ENCODE measurements at places on chromosomes 3 and 15. TPM values are rescaled to one million over a fixed set of nuclear protein-coding genes. Genes with fewer than 3 reads are reported as not detected.
A peak's percentile ranks its signal among the peaks of the same experiment; 100 is the strongest.

TAGLN3 gene
- total RNA-seq = not detected

FRMD5 gene
- 13.8 TPM for total RNA-seq

GRCh38 chr3:55157731-55158130, 229.9 kb upstream of the LRTM1 start:
- no peak for DNase-seq

DNA sequence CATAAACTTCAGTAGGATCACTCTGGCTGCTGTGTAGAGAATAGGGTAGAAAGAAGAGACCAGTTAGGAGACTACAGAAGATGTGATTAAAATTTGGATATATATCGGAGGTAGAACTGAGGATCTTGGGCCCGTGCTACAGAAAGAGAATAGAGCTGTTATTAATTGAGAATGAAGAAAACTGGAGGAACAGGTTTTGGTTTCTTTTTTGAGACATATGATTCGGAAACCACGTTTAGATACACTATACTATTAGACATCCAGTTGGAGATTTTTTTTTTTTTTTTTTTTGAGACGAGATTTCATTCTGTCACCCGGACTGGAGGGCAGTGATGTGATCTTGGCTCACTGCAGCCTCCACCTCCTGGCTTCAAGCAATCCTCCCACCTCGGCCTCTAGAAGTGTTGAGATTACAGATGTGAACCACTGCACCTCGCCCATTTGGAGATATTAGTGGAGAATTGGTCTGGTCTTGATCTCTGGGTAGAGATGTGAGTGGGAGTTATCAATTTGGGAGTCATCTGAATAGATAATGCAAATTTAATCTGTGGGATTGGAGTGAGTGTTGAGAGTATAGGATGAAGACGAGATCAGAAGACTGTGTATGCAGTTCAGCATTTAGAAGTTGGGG, 50.9 kb downstream of the TCF12 start:
- DNase-seq = no peak

- DNase-seq = no peak
These were observed 48.5 kb downstream of the IQSEC1 start for GRCh38 chr3:13024765-13025065.

COL7A1 gene
- total RNA-seq = 1.3 TPM

DNA sequence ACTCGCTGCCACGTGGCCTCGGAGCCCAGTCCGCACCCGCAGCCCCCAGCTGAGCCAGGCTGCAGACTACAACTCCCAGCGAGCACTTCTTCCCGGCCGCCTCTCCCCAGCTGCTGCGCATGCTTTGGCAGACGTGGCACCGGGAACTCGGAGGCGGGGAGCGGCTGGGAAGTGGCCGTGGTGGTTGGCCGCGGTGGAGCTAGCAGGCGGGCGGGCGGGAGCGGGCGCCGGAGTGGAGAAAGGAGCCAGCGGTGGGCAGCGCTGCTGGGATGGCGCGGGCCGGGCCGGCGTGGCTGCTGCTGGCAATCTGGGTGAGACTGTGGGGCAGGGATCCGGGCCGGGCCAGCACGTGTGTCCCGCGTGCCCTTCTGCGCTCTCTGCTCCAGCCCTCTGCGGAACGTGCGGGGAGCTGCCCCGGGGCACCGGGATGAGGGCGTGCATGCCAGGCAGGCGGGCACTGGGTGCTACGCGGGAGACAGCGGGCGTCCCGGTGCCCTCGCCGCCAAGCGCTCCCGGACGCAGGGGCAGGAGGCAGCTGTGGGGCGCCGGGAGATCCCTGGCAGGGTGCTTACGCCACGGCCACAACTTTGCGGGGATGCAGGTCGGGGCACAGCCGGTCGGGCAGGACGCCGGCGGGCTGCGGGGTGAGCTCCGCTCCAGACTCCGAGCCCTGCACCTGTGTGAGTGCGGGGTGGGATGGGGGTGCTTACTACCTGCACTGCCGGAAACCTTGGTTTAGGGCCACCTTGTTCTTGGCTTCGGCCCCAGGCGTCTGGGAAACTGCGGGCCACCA, at the start of gene PDIA5:
Gene PDIA5, plus strand, starts transcription at position 130 of the 793 bp plus-strand sequence. Its CDS starts 140 bp downstream, at position 270.
- peak; percentile 97 for DNase-seq

- no peak for DNase-seq
These were observed 18.2 kb downstream of the NFKBIZ start for GRCh38 chr3:101867511-101867910.

TMCO5A gene
- not detected for total RNA-seq

Measured in MG63 (cell line).